ENCODE measurements at places on chromosomes 11 and 22. TPM values are rescaled to one million over a fixed set of nuclear protein-coding genes. Genes with fewer than 3 reads are reported as not detected.

- DNase-seq, result no peak
Observed at GRCh38 chr11:96187822-96188221, 155.2 kb downstream of the MAML2 start.

DNA sequence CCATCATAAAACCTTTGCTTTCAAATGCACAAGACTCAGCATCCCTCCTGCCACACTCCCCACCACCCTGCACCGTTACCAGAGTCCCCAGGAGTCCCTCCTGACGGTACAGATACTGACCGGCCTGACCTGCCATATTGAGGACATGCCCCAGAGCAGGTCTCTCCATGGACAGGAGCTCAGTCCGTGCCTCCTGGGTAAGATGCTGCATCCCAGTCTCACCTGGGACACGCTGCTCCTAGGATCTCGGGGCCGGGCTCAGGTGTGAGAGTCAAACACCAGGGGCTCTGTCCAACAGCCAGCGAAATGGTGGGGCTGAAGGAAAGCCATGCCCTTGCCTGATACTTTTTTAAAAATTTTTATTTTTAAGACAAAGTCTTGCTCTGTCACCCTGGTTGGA, 328.3 kb downstream of the SHANK2 start:
- DNase-seq, result no peak

DNA sequence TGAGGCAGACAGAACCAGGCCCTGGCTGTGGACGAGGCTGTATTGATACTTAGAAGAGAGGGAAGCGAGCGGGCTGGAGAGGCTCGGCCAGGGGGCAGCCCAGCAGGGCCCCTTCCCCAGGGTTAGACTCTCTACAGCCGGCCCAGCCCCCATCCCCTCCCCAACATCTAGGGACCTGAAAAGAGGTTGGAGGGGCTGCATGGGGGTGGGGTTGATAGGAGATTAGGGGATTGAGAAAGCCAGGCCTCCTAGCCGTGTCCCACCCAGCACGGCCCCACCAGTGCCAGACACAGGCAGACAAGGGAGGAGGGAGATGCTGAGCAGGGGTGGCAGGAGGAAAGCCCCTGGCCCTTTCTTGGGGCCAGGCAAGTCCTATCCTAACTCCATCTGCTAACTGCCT, 5.7 kb downstream of the LSP1 start:
- DNase-seq, result no peak

Gene CARD18
- polyA plus RNA-seq, result not detected

DNA sequence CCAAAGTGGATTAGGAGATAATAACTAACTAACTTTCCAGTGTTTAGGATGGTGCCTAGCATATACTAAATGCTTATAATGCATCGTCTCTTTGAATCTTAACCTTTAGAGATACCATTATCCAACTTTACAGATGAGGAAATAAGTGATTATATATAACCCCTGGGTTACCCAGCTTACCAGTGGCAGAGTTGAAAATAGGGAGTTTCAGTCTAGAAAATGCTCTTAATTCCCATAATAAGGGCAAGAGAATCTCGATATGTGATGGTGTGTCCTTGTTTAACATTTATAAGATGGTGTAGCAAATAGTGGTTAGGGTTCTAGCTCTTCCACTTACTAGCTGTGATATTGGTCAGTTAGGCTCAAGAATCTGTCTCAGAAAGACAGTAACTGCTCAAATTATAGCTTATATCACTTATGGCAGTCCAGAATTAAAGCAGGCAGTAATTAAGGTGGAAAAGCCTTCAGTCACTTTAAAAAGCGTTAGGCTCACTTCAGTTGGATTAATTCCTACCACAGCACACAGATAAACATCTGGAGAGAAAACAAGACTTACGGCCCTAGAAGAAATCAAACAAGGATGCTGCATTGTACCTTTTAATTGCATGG, 6.3 kb downstream of the XBP1 start:
- no peak for DNase-seq

Gene TTC36
- polyA plus RNA-seq, result 2.6 TPM

DNA sequence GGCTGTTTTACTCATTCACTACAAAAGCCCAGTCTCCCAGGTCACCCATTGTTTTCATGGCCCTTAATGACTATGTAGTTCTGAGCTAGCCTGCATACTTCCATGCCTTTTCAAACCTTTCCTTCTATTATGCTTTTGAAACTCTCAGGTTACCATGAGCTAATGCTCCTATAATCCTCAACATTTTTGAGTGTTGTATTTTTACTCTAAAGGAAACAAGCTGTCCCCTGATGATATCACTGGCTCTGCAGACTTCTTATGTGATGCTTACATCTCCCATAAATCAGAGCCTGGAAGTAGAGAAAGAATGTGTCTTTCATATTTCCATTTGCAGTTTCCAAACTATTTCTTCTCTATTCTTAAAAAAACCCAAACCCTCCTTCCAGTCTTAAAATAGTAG, 159.0 kb upstream of the RAG2 start:
- DNase-seq, result no peak

DNA sequence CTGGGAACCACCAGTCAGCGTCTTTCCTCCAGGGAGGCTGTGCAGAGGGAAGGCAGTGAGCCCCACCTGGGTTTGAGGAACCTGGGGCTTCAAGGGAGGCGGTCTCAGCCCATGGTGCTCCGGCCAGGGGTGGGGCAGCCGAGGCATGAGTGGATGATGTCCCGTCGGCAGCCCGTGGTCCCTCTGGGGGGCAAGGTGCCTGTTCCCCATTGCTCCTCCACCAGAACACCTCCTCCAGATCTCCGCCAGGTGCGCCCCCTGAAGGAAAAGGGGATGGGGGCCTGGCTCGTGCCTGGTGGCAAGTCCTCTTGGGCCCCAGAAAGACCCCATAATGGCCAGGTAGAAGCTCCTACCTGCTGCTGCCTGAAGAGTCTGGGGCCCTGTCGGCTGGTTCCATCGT, 94.1 kb downstream of the KCNQ1 start:
- no peak for DNase-seq

- DNase-seq, result no peak
Observed at GRCh38 chr11:119484741-119485605, 62.0 kb upstream of the THY1 start.

Gene NAP1L4
- 224 TPM for polyA plus RNA-seq

DNA sequence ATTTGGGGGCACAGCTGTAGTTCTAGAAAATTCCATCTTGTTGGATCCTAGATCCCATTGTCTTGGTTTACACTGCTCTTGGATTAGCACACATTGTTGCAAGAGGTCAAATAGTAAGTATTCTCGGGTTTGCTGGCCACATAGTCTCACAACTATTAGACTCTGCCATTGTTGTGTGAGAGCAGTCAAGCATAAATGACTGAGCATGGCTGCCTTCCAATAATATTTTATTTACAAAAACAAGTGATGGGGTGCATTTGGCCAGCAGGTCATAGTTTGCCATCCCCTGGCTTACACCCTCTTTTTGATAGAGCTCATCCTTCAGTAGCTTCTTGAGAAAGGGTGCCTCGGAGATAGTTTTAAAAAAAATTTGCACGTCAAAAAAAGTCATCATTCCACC, 77.9 kb upstream of the ALX4 start:
- DNase-seq, result no peak

Gene ADORA2A
- polyA plus RNA-seq, result 8.8 TPM

GRCh38 chr11:126963115-126963514, 37.5 kb downstream of the KIRREL3 start:
- DNase-seq, result no peak

DNA sequence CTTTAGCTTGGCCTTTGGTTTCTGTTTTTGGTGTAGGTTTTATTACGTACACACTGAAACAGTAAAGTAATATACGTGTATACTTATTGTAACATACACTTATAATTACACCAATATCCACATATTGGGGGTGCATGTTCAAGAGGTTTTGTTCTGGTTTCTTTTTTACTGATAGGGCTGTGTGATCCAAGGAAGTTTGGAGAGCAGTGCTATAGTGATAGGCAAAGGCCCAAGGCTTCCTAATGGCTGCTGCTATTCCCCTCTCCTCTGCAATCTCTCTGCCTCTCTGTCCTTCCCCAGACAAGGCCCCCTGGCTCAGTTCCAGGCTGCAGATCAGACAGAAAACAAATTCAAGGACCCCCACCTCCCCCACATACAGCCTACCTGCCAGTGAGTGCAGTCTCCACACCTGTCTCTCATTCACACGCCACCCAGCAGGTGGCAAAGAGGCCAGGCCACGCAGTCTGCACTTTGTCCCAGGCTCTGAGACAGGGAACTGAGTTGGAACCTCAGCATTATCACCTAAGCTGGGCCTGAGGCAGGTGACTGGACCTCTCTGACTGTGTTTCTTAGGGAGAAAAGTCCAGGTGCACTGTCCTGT, 15.1 kb downstream of the TMEM184B start:
- no peak for DNase-seq

- DNase-seq, result no peak
Observed at GRCh38 chr11:107157146-107157808, 139.0 kb upstream of the GUCY1A2 start.

Gene SLC2A11
- polyA plus RNA-seq, result 22.8 TPM

Gene SAA4
- not detected for polyA plus RNA-seq

Gene GUCY1A2
- 2.0 TPM for polyA plus RNA-seq

- DNase-seq, result no peak
Observed at GRCh38 chr11:770642-771616, 6.4 kb downstream of the GATD1 start.

DNA sequence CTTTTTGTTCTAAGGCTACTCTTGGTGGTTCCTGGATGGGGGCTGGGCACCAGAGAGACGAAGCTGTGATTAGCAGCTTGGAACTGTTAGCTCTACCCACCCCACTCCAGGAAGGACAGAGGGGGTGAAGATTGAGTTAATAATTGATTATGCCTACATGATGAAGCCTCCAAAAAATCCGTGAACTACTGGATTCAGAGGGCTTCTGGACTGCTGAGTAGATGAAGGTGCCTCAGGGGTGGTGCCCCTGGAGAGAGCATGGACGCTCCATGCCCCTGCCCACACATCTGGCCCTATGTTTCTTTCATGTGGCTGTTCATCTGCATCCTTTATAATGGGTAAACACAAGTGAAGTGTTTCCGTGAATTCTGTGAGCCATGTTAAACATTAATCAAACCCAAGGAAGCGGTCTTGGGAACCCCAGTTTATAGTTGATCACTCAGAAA, 47.3 kb upstream of the CYP2D6 start:
- peak; percentile 37 for DNase-seq

Gene FGF19
- 1.1 TPM for polyA plus RNA-seq

DNA sequence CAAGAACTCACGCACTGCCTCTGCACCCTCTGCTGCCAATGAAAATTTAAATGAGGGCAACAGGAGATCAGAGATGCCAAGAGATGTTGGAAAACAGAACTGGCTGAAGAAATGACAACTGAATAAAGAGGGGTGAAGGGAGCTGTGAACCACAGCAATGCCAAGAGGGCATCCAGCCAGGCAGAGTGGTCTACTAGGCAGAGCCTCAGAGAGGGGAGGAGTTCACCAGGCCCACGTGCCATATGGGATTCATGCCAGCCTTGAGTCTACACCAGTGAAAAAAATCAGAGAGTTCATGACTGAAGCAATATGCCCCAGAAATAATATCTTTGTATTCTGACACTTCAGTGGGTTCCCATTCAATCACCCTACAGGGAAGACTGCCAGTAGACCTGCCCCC, 4.4 kb downstream of the APOL2 start:
- DNase-seq, result no peak

Gene SLN
- polyA plus RNA-seq, result 1.1 TPM

Gene OR5P2
- polyA plus RNA-seq, result not detected

DNA sequence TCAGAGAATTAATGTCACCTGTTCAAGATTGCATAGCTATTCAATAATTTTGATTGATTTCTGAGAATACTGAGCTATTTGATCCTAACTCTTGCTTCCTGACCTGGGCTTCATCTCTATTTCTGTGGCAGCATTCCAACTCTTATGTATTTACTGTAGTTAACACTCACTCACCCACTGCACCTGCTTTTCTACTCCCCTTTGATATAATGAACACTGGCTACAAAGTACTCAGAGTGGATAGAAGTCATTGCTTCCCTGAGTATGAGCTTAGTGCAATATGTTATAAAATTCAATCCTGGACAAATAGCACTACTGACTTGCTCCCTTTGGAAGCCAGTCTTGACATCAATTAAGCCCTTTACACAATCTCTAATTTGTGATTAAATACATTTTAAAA, 117.2 kb downstream of the APIP start:
- no peak for DNase-seq

GRCh38 chr11:62880231-62880802, 379 bp upstream of the SLC3A2 start:
- DNase-seq, result peak; percentile 34

DNA sequence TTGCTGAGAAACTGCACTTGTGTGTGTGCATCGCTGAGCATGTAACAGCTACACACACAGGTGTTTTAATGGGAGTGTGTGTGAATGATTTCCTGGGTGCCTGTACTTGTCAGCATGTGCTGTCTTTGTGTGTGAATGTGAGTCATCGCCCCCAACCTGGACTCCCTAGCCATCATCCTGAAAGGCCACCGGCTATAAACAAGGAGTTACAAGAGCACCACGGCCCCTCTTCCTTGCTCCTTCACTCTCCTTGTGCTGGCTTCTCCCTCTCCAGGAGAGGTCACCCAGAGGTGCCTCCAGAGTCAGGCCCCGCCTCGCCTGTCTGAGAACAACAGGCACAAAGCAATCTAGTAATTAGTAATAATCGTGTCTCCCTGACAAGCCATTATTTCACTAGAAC, 419.2 kb downstream of the BUD13 start:
- no peak for DNase-seq

GRCh38 chr22:19808873-19809478, 45.7 kb downstream of the GNB1L start:
- DNase-seq, result no peak

Gene WBP2NL
- polyA plus RNA-seq, result 2.8 TPM

- no peak for DNase-seq
Observed at GRCh38 chr22:38834215-38834953, 9.4 kb downstream of the NPTXR start.

All from renal pelvis (tissue), 12 donors.